ENCODE measurements at places on chromosomes 6 and 20.

GRCh38 chr20:62891111-62891510 is 29.5 kb upstream of the TCFL5 start:
- DNase-seq: no peak

- DNase-seq: no peak
Measured at GRCh38 chr6:135036731-135037420, 17.7 kb downstream of the HBS1L start.

DNA sequence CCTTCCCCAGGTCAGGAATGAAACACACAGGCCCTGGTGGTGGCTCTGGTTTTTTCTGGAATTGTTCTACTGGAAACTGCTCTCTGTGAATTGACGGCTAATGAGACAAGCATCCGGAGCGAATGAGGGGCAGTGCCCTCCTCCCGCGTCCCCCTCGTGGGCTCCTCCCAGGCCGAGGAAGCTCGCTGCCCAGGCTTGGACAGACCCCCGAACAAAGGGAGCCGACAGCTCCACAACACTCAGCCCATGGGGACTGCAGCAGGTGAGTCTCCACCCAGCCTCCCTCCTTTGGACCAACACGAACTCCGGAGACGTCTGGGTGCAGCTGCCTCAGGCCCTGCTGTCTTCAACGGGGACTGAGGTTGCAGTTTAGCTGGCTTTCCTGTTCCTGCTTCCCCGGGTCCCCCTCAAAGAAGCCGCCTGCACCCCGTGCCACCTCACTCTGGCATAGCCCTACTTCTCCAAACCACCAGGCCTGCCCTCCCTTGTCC is 31.3 kb upstream of the AFDN start:
- DNase-seq: no peak

GRCh38 chr6:12516070-12516469 is 200.5 kb upstream of the PHACTR1 start:
- DNase-seq: peak; percentile 64

GRCh38 chr20:47815416-47815806 is 30.1 kb upstream of the SULF2 start:
- DNase-seq: no peak

- no peak for DNase-seq
Measured at GRCh38 chr6:101263596-101263995, 129.9 kb upstream of the GRIK2 start.

GRCh38 chr20:21019814-21020658 is 86.1 kb downstream of the LINC00237 start:
- no peak for DNase-seq

Data from mucosa of descending colon (tissue), 3 donors.